Left hindlimb (tissue), 1 donor: ENCODE measurements at places on chromosomes 7 and 10.

GRCh38 chr10:89604200-89604599 is 40.8 kb downstream of the PANK1 start:
- DNase-seq, result no peak

GRCh38 chr10:114487815-114488536 is 83.7 kb upstream of the AFAP1L2 start:
- DNase-seq, result no peak

DNA sequence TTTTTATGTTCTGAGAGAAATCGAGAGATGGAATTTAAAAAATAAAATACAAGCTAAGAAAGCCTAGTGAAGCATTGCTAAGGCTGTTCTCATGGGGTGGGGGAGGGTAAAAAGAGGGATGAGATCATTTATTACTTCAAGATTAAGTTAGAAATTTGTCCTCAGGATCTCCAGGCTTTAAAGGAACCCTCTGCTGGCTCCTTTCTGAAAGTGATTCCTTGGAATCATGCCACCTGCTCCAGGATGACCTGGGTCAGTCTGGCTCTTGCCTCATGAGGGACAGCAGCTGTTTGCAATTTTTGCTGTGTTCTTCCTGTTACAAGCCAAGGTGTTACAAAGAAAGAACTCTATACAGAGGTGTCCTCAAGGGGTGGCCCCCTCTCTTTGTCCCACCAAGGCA is 69.8 kb downstream of the CDK1 start:
- no peak for DNase-seq

DNA sequence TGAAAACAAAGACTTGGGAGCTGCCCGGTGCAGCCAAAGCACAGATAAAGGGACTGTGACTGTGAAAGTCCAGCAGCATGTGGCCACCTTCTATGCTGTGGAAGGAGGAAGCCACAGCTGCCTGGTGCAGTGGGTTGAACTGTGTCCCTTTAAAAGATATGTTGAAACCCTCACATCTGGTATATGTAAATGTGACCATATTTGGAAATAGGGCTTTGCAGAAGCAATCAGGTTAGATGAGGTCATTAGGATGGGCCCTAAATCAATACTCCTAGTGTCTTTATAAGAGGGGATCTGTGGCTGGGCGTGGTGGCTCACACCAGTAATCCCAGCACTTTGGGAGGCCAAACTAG is 136.9 kb downstream of the GLI3 start:
- no peak for DNase-seq

GRCh38 chr10:105252911-105253310 is 611.8 kb downstream of the SORCS3 start:
- no peak for DNase-seq

DNA sequence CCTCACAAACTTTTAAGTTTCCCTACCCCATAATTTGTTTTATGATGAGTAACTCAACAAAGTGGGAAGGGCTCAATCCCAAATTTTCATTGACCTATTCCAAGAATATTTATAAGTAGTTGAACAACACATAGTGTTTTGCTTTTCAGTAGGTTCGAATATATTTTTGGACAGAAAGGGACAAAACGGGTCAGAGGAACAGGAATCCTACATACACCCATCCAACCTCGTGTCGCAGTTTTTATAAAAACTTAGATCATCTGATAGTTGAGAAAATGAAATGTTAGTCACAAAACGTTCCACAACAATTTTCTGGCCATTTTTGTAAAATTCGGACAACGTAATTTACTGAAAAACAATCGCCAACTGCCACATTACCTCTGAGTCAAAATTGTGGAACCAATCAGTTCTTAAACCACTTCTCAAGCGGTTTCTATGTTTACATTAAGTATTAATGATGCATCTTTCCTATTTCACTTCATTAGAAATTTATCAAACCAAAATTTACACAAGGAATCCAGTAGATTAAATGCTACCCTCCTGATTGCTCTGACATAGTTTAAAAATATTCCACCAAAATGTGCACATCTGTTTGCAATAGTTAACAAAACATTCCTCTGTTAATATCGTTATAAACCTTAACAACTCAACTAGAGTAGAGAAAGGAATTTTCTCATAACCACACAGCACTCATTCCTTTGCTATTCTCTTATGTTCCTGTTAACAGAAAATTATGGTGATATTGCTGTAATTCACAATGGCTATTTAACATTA is 6.3 kb downstream of the WNT16 start:
- no peak for DNase-seq

DNA sequence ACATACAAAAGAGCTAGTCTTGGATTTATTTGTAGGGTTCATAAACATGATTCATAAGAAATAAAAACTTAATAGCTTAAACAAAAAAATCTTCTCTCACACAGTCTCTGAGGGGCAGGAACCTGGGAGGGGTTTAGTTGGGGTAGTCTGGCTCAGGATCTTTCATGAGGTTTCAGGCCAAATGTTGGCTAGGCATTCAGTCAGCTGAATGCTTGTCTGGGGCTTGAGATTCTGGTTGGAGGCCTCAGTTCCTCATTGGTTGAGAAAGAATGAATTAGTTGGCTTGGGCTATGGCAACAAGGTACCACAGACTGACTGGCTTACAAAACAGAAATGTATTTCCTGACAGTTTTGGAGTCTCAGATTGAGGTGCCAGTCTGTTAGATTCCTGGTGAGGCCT is 74.3 kb downstream of the ANKRD7 start:
- DNase-seq, result no peak

DNA sequence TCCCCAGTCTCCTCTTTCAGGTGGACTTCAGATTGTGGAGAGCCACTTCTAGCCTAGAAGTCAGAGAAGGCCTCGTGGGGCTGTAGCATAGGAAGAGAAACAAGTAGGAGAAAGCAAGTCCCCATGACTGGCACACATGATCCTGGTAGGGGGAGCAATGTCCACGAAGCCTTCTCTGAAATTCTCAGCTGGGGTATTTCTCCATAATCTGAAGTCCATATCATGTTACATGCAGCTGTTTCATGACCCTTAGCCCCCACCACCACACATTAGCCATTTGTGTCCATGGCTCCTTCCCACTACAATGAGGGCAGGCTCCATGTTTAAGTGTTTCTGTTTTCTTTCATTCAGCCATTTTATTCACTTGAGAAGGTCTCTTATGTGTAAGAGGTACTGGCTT is 43.2 kb downstream of the LAMB4 start:
- DNase-seq, result no peak

- no peak for DNase-seq
Measured at GRCh38 chr10:3836222-3836820, 51.3 kb upstream of the KLF6 start.

DNA sequence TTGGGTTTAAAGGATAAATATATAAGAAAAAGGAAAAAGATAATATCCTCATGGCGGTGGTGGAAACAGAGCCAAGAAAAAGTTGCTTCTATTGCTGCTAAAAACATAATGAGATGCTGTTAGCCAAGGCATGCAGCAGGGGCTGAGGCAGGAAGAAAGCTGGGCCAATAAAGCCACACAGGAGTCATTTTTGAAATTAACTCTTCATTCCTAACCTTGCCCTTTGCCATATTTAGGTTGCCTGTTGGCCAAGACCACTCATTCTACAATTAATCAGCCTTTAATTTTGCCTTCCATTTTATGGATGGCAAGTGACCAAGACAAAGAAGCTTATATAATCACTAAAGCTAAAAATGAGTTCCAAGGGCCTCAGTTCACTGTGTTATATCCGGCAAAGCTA is 58.2 kb downstream of the ARMH3 start:
- DNase-seq, result no peak

DNA sequence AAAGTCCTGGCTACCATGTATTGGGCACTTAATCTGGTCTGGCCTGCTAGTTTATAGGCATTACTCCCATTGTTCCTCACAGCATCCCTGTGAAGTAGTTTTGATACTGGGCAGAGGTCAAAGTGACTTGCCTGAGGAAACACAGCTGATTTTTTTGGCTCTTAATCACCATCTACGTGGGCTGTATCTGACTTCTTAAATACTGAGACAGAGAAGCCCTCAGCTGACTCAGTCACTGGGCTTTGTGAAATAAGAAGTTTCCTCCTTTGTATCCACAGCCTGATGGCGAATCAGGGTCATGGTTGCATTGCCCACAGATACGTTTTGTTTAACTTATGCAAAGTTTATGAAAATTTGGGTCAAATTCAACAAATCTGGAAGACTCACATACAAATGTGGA is 13.2 kb downstream of the TACR2 start:
- no peak for DNase-seq

GRCh38 chr7:70568674-70569334 is 563.1 kb upstream of the GALNT17 start:
- DNase-seq, result no peak
